Colonic mucosa (tissue), 4 donors: ENCODE measurements at places on chromosomes 5 and 9.

- DNase-seq: no peak
Measured at GRCh38 chr5:173328844-173329490, 753 bp upstream of the STC2 start.

GRCh38 chr9:75365196-75365595 lies 276.9 kb downstream of the OSTF1 start:
- no peak for DNase-seq

GRCh38 chr9:81826517-81826906 lies 101.7 kb upstream of the SPATA31D4 start:
- DNase-seq: no peak

DNA sequence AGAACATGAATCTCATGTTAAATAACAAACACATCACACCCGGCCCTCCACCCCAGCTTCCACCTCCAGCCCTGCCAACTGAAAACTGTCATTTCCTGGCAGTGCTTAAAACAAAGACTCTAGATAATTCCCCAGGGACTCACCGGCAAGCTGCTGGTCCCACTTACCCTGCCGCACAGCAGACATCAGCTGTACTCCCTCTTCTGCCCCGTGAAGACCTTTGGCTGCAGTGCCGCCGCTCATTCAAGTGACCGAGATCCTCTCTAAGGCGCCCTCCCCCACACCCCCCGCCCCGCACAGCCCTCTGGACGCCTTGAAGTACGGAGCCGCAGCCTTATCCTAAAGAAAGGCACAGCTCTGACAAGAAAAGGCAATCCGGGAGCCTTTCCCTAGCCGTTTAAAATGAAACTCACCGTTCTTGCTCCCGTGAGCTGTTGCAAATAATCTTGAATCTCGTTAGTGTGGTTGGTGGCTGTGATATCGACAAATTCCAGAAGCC lies 434 bp downstream of the GLRX start:
- DNase-seq: peak; percentile 74

- DNase-seq: no peak
Measured at GRCh38 chr9:34992376-34992951, 2.9 kb downstream of the DNAJB5 start.

DNA sequence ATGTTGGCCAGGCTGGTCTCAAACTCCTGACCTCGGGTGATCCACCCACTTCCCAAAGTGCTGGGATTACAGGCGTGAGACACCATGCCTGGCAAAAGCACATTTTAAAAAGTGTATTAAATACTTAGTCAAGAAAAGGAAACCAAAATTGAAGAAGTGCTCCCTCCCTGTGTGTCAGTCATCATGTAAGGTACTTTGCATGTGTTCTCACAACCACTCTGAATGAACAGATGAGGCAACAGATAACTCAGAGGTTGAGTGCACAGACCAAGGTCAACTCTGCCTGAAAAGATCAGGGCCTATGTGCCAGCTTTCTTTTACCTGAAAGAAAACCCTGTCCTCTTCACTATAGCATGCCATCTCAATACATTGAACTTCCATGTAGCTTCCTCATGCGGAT lies 289.7 kb downstream of the MRPS30 start:
- DNase-seq: no peak

DNA sequence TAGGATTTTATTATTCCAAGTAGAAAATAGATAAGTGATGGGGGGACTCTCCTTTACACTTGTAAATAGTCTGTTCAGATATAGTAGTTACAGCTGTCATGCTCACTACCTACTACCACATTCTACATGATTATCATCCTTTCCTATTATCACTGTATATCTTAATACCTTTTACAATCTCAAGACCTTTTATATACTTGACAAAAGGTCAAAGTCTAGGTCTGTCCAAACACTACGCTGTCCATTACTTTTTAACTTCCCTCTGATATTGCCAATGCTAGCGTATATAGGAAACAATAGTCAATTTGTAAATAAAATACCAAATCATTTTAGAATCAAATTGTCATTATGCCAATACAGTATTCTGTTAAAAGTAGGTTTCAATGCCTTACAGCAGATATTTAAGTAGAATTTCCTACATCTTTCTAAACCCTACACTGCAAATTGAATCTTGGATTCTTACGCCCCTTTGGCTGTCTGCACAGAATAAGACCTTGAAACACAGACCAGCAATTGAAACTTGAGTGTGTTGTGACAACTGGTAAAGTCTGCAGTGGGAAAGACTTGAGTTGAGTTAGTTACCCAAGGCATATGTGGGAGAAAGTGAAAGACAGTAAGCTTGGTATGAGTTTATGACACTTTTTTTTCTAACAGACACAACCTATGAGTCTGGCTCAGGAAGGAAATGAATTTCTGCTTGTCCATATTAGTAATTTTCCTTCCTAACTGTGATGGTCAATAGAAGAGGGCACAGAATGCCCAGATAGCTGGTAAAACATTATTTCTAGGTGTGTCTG lies 827.6 kb upstream of the ACO1 start:
- no peak for DNase-seq

- no peak for DNase-seq
Measured at GRCh38 chr5:18113721-18114120, 479.5 kb downstream of the TAF11L14 start.

GRCh38 chr9:84151640-84152039 lies 171.0 kb downstream of the RMI1 start:
- no peak for DNase-seq
